Foreskin keratinocyte (primary cell): ENCODE measurements at places on chromosomes 1 and 21.

GRCh38 chr1:222777977-222778376, 36.9 kb upstream of the DISP1 start:
- DNase-seq = peak; percentile 51

DNA sequence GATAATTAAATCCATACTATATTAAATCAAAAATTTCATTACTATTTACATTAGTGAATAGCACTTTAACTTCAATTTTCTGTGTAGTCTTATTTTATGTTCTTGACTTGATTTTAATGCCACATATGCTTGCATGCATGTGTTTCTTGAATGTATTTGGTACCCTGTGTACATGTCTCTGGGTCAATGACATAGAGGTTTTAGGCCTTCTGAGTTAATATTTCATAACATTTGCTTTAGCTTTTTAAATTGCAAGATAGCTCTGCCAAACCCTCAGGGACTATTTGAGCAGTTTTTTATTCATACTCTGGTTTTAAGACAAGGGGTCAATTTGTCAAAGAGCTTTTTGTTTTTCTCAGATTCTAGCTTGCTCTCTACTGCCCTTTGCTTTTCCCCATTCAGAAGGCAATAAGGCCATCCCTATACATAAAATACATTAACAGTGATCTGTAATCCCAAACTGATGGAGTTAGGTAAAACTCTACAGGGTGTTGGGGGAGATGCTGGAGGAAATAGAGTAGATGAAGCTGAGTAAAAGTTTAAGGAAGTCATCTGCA, 5.0 kb downstream of the MLLT11 start:
- DNase-seq = no peak

DNA sequence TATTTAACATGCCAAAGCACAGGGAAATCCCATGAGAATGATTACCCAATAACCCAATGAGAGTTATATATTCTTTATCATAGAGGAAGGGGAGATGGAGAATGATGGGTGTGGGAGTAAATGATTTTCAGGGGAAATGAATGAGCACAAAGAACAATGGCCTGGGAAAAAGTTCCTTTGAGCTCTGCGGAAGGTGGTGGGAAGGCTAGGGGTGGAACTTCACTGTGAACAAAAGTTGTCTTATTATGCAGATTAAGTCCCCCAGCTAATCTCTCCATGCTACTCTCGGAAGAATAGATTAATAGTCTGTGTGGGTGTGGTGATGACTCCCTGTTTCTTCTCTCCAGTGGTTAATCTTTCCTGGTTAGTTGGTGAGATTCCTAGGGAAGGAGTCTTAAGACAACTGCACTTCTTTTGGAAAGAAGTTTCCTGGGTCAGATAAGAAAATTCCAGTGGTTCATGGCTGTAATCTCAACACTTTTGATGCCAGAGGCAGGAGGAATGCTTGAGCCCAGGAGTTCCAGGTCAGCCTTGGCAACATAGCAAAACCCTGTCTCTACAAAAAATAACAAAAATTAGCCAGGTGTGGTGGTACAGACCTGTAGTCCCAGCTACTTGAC, 71.6 kb downstream of the DNTTIP2 start:
- no peak for DNase-seq

GRCh38 chr1:111570781-111571181, 48.8 kb upstream of the RAP1A start:
- no peak for DNase-seq

DNA sequence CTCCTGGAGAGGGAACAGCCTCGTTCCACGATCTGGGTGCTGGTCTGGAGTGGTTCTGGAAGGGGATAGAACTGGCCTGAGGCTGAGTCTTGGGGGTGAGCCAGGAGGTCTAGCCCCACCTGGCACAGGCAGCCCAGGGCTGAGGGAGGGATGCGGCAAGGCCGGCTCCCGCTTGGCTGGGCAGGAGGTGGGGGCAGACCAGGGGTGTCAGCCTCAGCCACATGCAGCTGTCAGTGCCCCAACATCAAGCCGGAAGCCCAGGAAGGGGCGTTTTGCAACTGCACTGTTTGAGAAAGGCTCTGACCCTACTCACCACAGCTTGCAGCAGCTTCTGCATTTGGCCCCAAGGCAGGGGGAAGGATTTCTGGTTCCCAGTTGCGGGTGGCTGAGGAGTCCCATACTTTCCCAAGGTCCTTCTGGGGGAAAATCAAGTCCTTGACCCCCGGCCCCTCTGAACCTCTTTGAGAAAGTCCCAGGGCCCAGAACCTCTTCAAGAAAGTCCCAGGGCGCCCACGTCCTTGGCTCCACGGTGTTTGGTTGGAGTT, 2.0 kb downstream of the EFHD2 start:
- DNase-seq = no peak

GRCh38 chr1:3061981-3062615, 6.9 kb upstream of the PRDM16 start:
- no peak for DNase-seq

GRCh38 chr1:200146100-200146499, 118.6 kb downstream of the NR5A2 start:
- DNase-seq = no peak

DNA sequence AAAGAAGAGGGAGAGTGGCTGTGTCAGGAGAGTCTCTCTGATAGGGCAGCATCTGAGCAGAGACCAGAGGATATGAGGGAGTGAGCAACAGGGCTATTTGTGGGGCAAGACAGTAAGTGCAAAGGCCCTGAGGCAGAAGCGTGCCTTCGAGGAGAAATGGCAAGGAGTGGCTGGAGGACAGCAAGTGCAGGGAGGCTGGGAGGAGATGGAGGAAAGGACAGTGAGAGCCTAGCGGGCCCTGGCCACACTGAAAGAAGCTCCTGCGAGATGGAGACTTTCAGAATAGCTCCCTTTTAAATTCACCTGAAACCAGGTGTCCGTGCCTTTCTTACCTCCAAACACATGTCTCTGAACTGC, 25.2 kb downstream of the EXOC8 start:
- no peak for DNase-seq

DNA sequence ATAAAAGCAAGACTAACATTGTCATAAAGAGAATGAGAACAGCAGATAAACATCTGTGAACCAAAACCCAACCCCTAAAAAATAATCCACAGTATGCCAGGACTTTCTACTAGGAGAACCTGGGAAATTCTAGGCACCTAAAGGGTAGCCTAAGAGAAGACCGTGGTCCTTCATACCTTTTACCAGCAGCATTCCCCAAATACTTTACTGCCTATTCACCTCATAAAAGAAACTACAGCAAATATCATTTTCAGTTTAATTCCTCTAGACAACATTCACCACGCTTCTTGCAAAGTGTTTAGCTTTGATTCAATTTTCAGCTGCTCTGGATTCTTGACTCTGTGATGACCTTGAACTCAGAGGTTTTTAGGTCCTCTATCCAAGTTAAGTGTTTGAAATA, 1180.7 kb upstream of the B3GALT2 start:
- DNase-seq = no peak

- DNase-seq = peak; percentile 98
Measured at GRCh38 chr1:207052911-207053769, at the start of gene PFKFB2. Gene PFKFB2, plus strand, starts transcription at chr1:207053275. Its CDS starts 1,443 bp downstream, at chr1:207054718.

- DNase-seq = no peak
Measured at GRCh38 chr1:227016990-227017389, 76.9 kb downstream of the COQ8A start.
